ENCODE measurements at places on chromosomes 5 and 9.

- no peak overlapping the region for H3K27ac ChIP-seq
- peaks cover 20% of the 10 kb centered on the region for H3K36me3 ChIP-seq
- no peak for DNase-seq
- no peak overlapping the region for H3K4me3 ChIP-seq
These were observed 23.9 kb downstream of the HNRNPH1 start for GRCh38 chr5:179599566-179599965.

GRCh38 chr5:158783382-158783781 is 316.3 kb downstream of the EBF1 start:
- H3K36me3 ChIP-seq = no peaks in the 10 kb centered on the region
- no peaks in the 10 kb centered on the region for H3K27me3 ChIP-seq
- H3K4me3 ChIP-seq = no peak overlapping the region
- no peak for DNase-seq
- no peaks in the 10 kb centered on the region for H3K4me1 ChIP-seq

DNA sequence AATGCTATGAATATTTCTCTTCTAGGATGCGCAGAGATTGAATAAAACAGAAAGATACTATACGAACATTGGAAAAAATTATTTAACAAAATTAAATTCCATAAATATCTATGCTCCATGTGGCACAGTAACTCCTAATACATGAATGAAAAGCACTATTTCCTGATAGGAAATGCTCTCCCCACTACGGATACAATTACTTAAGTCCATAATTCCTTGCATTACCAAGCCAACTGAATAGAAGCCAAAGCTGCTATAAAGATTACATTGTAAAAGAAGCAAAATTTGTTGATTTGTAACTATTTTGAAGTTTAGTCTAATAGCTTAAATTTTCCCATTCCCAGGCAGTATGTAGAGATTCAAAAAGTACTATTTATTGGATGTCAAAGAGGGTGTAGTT is 61.8 kb upstream of the SNX2 start:
- H3K4me3 ChIP-seq = no peak overlapping the region
- no peaks in the 10 kb centered on the region for H3K4me1 ChIP-seq
- H3K27me3 ChIP-seq = no peaks in the 10 kb centered on the region
- no peak overlapping the region for H3K27ac ChIP-seq
- no peak for DNase-seq

DNA sequence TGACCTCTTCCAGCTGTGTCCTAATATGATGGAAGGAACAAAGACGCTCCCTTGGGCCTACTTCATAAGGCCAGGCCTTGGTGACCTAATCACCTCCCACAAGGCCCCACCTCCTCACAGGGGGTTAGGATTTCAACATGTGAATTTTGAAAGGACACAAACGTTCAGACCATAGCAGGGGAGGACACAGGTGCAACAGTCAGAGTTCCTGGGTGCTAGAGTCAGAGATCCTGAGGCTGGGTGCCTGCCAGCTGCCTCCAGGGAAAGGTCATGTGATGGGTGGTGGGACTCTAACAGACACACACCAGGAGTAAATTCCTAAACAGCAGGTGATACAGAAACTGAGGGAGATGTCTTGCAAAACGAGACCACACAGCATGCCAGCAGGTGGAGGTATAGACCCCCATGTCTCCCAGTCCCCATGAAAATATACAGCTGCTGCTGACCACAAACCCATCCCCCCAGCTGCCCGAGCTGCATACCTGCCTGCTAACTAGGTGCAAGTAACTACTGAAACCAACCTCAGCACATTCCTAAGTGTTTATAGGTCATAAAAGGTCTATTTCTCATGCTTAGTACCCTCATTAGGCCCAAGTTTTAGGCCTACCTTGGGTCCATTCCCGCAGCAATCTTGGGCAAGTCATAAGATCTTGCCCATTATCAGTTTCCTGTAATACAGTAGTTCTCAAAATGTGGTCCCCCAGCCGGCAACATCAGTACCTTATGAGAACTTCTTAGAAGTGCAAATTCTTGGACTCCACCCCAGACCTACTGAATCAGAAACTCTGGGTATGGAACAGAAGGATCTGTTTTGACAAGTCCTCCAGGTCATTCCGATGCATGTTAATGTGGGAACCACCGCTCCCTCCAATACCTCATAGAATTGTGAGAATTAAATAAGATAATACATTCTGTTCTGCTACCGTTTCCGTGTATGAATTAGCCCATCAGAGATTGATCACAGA is 245.3 kb downstream of the ENC1 start:
- no peaks in the 10 kb centered on the region for H3K36me3 ChIP-seq
- no peak overlapping the region for H3K4me3 ChIP-seq
- peak; percentile 47 for DNase-seq

- no peak overlapping the region for H3K27ac ChIP-seq
- peaks cover 10% of the 10 kb centered on the region for H3K4me1 ChIP-seq
- H3K4me3 ChIP-seq = no peak overlapping the region
- H3K36me3 ChIP-seq = no peaks in the 10 kb centered on the region
- H3K27me3 ChIP-seq = no peaks in the 10 kb centered on the region
These were observed 41.7 kb downstream of the PIK3R1 start for GRCh38 chr5:68257210-68257609.

- no peaks in the 10 kb centered on the region for H3K27me3 ChIP-seq
- H3K4me1 ChIP-seq = no peaks in the 10 kb centered on the region
- H3K4me3 ChIP-seq = no peak overlapping the region
These were observed 3.2 kb upstream of the HSD17B3 start for GRCh38 chr9:96305171-96305570.

- no peak overlapping the region for H3K27ac ChIP-seq
- no peak overlapping the region for H3K4me3 ChIP-seq
- H3K36me3 ChIP-seq = no peaks in the 10 kb centered on the region
- no peaks in the 10 kb centered on the region for H3K4me1 ChIP-seq
- no peaks in the 10 kb centered on the region for H3K27me3 ChIP-seq
These were observed 8.7 kb downstream of the SKP2 start for GRCh38 chr5:36160617-36161016.

Data from pancreas (tissue), 10 donors.